ENCODE measurements at places on chromosomes 4 and X. TPM values are rescaled to one million over a fixed set of nuclear protein-coding genes. Genes with fewer than 3 reads are reported as not detected.

DNA sequence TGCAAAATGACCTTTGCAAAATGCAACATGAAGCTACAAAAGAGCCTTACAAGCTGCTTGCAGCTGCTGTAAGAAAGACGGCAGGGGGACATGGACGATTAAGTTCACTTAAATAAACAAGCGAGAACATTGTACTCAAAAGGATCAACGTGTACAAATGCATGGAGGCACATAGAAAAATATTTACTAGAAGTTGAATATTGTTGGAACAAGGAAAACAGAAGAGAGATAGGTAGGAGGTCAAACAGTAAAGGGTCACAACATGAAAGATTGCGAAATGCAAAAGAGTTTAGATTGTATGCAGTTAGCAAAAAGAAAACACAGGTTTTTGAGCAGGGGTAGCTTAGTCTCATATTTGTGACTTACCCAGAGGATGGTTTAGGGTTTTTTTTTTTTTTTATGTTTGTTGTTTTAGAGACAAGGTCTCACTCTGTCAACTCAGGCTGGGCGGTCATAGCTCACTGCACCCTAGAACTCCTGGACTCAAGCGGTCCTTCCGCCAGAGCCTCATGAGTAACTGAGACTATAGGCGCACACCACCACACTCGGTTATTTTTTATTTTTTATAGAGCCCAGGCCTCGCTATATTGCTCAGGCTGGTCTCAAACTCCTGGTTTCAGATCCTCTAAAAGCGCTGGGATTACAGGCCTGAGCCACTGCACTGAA is 1.4 kb upstream of the PHF8 start:
- no peak for DNase-seq
- H3K4me1 ChIP-seq, result peaks cover 29% of the 10 kb centered on the region
- peak overlapping the region; percentile 94 for H3K4me3 ChIP-seq

DNA sequence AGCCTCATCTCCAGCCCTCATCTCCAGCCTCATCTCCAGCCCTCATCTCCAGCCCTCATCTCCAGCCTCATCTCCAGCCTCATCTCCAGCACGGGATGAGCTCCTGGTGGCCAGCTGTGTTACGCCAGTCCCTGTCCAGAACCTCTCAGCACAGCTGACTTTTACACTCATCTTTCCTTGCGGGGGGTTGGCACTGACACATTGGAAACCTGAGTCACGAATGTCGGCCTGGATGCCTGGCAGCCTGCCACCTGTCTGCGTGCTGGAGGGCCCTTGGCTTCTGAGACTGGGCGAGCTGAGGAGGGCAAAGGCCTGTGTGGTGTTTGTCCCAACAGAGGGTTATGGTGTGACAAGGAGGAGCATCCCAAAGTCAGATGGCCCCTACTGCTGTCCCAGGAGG is 66.1 kb upstream of the HGFAC start:
- H3K36me3 ChIP-seq, result peaks cover 31% of the 10 kb centered on the region
- peaks cover 18% of the 10 kb centered on the region for H3K27me3 ChIP-seq
- H3K4me1 ChIP-seq, result peaks cover 20% of the 10 kb centered on the region

DNA sequence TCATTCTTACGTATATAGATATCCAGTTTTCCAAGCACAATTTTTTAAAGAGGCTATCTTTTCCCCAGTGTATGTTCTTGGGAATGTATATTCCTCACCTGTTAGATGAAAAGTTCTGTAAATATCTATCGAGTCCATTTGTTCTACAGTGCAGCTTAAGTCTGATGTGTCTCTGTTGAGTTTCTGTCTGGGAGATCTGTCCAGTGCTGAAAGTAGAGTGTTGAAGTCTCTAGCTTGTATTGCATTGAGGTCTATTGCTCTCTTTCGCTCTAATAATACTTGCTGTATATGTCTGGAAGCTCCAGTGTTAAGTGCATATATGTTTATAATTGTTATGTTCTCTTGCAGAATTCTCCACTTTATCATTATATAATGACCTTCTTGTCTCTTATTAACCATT is 373.1 kb downstream of the PPARGC1A start:
- no peaks in the 10 kb centered on the region for H3K4me1 ChIP-seq

BEX1 gene
- total RNA-seq, result 46.8 TPM

FAM120C gene
- 12.3 TPM for total RNA-seq

ZC4H2 gene
- total RNA-seq, result 25.2 TPM

RNF150 gene
- total RNA-seq, result 7.0 TPM

TMEM255A gene
- total RNA-seq, result 0.61 TPM

EREG gene
- total RNA-seq, result 0.09 TPM

SSX7 gene
- total RNA-seq, result not detected

SLC7A11 gene
- total RNA-seq, result 10.1 TPM

AGTR2 gene
- not detected for total RNA-seq

CLDN34 gene
- 0.52 TPM for total RNA-seq

CRMP1 gene
- 109 TPM for total RNA-seq

ZNF732 gene
- 30.2 TPM for total RNA-seq
